ENCODE measurements at places on chromosomes 7 and 10.

DNA sequence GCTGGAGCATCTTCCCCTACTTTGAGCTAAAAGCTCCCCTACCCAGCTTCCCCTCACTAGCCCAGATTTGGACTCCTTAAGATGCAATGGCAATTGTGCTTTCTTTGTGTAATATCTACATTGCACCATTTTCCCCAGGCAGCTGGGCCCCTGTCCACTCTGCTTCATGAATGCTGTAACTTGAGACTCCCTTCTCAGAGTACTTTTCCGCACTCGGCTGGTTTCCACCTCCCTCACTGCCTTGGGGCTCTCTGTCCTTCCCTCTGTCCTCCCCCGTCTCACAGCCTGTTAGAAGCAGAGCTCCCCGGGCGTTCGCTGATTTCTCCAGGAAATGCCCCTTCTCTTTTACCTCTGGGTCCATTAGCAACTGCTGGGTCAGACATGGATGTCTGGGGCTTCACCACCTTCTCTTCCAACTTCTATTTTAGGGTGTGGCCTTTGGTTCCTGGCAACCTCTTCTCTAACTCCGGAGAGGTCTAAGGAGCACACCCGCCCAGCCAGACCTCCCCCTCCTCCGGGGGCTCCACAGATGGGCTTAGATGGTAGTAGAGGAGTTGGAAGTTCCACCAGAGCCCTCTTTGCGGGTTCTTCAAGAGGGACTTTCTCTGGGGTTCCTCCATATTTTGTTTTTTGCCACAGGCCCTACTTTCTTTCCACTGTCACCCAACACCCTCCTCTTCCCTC lies 2.9 kb upstream of the TMEM72 start:
- peak; percentile 56 for DNase-seq

- no peak for DNase-seq
These were observed 33.4 kb upstream of the KNDC1 start for GRCh38 chr10:133126431-133127290.

DNA sequence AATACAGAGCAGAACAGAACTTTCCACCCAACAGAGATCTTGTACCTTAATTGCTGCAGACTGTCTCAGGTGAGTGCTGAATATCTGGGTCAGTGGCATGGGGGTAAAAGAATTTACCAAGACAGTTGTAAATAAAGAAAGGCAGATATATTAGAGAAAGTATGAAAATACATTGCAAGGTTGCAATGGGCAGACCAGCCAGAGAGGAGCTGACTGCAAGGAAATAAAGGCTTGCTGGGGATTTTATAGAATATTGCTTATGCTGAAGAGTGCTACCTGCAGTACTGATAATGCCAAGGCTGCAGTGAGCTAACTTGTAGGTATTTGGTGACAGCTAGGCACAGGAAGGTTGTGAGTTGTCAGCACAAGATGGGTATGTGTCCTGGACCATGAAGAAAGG lies 171.0 kb upstream of the TRIM24 start:
- DNase-seq: no peak

DNA sequence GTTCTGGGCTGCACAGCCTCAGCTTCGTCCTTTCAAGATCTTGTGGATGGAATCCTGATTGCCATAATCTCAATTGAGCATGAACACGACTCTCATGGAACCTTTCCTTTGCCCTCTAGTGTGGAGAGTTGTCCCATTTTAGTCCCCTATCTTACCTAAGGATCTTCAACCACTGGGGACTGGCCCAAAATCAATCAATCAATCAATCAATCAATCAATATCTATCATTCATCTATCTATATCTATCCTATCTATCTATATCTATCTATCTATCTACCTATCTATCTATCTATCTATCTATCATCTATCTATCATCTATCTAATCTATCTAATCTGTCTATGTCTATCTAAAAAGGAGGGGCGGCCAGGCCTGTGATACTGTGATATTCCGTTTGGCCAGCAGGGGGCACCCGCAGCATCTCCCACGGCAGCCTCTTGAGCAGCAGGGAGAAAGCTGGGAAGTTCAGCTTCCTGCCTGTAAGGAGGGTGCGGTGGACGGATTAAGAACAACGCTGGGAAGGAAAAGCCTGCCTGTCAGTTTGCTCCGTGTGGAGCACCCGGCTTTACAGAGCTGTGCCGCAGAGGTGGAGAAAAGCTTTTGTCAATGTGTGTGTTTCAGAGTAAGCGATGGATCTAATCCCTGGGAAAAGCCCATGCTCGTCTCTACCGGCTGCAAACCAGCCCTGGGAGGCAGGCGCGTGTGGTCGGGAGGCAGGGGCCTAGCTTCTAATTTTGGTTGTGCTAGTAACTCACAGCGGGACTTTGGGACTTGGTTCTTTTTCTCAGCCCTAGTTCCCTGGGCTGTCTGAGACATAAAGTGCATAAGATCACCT lies 124.9 kb downstream of the SH2D4B start:
- peak; percentile 96 for DNase-seq

DNA sequence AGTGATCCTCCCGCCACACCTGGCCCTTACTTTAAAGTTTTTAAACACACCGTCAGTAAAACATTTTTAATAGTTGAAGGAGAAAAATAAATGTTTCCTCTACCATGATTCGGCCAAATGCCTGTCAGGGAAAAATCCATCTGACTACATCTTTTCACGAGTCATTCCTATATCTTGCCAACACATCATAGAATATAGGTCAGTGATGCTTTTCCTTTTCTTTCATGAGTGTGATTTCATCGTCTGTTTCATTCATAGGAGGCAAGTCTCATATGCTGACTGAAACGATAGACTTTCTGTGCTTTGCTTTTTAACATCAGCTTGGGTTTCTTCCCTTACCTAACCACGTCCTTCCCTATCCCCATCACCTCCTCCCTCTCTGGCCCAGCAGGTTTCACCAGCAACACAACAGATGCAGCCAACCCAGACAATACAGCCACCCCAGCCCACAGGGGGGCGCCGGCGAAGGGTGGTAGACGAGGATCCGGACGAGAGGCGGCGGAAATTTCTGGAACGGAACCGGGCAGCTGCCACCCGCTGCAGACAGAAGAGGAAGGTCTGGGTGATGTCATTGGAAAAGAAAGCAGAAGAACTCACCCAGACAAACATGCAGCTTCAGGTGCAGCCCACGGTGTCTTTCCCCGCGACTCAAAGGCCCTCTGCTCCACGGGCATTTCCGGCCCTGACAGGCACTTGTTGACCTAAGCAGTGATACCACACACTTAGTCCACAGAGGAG lies 149.2 kb downstream of the TRIL start:
- DNase-seq: no peak
